Neural progenitor cell (in vitro differentiated cells): ENCODE measurements at places on chromosomes 7 and 10.

DNA sequence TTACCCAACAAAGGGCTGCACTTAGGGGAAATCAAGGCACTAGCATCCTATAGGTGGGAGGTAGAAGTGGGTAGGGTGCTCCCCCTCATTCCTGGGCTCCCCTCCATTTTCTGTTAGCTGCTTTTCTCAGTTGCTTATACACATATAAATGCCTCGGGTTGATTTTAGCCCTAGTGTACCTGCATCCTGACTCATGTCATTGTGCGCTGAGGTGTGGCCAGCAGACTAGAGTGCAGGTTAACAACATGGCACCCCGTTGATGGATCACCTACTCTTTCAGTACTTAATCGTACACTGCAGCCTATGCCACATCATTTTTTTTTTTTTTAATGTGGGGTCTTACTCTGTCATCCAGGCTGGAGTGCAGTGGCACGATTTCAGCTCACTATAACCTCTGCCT lies 144.0 kb upstream of the ITGB1 start:
- DNase-seq: no peak

DNA sequence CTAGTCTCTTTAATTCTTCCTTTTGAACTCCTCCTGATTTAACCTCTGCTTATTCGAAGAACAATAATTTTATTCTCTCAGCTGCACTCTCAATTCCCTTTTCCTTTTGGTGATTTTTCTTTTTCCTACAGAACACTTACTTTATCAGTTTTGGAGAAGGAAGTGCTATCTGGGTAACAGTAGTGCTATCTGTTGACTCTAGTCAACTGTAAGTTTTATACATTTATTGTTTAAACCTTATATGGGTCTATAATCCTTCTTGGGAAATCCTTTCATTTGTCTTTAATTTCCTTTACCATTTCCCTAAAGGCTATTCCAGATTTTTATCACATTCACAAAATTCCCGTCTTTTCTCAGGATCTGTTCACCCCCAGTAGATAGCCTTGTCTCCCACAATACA lies 64.2 kb downstream of the CFTR start:
- no peak for DNase-seq

GRCh38 chr10:44180321-44181168 lies 204.4 kb downstream of the CXCL12 start:
- no peak for DNase-seq

GRCh38 chr10:28906934-28907333 lies 229.6 kb downstream of the BAMBI start:
- no peak for DNase-seq

- no peak for DNase-seq
These were observed 275.3 kb downstream of the ADARB2 start for GRCh38 chr10:1462032-1462431.

GRCh38 chr7:148898845-148899484 lies 14.9 kb upstream of the EZH2 start:
- DNase-seq: no peak

DNA sequence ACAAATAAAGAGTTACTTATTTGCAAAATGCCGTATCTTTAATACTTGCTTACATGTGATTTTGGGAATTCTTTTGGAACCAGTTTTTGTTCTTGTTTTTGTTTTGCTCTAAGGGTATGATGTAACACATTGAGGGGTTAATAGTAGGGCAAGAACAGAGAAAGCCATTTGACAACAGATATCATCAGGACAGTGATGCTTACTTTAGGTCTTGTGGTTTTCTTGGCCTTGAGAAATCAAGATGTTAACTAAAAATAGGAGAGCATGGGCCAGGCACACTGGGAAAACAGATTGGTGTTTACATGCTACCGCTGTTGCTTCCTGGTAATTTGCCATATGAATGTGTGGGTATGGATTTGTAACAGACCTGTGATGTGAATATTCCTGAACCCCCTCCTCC lies 3.7 kb downstream of the SAMD8 start:
- DNase-seq: no peak

- DNase-seq: no peak
These were observed 327.3 kb downstream of the PHTF2 start for GRCh38 chr7:78125884-78126283.

- no peak for DNase-seq
These were observed 498.2 kb downstream of the TNS3 start for GRCh38 chr7:47083476-47084250.

DNA sequence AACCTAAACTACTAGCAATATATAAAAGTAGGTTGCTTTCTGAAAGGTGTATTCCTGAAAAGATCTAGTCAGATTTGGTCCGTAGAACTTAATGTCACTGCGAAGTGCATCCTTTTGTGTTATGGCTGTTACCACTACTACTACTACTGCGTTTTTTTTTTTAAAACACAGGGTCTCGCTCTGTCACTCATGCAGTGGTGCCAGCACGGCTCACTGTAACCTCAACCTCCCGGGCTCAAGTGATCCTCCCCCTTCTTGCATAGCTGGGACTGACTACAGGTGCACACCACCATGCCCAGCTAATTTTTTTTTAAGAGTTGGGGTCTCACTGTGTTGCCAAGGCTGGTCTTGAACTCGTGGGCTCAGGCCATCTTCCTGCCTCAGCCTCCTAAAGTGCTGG lies 14.5 kb downstream of the WIPI2 start:
- no peak for DNase-seq

DNA sequence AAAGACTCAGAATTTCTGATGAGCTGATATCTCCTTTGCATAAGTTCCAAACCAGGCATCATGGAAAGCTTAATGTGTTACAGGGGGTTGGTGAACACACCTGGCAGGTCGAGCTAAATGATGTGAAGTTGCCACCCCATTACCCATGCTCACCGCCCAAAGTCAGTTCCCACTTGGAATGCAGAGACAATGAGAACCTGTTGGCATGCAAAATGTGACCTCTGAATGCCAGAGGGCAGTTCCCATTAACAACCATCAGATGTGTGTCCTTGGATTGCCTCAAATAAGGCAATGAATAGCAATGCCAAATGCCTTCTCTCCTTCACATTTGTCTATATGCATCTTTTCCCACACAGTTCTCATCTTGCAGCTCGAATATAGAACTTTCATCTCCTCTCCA lies 190.7 kb downstream of the CDCA7L start:
- no peak for DNase-seq
